ENCODE measurements at places on chromosomes 3 and 15.

DNA sequence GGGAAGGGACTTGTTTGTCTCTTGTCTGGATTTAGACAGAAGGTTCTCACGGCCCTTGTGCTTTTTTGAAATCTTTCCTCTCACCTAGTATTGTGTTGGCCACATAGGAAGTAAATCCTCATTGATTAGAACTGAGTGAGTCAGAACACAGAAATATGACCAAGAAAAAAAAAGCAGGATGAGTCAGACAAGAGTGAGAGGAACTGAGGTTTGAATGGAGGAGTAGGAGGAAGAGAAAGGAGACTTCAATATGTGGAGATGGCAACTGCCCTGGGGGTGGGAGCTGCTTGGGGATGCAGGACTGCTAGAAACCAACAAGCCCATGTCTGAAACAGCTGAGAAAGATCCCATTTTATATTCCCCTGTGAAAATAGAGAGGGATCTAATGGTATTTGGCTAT is 194.1 kb upstream of the ZBTB20 start:
- no peak for DNase-seq

DNA sequence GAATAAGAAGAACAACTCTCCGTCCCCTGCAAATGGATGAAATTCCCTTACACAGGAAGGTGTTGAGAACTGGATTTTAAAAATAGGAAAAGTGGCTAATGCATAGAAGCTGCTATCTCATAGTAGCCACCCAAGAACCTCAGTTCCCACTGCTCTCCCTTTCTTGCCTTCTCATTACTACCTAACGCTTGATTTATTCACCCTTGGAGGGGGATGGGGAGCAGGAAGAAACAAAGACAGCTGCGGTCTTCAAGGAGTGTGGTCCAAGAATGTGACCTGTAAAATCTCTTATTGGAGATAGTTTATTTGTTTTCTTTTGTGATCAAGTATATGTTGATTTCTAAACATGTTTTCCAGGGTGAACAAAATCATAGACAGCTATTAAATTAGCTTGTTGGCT is 274.1 kb upstream of the CTNNB1 start:
- no peak for DNase-seq

GRCh38 chr3:138469874-138470273 is 35.5 kb downstream of the ESYT3 start:
- no peak for DNase-seq

- no peak for DNase-seq
Observed at GRCh38 chr3:13519006-13519791, 29.7 kb upstream of the FBLN2 start.

GRCh38 chr3:51099794-51100535 is 285.1 kb upstream of the MANF start:
- peak; percentile 23 for DNase-seq

- no peak for DNase-seq
Observed at GRCh38 chr15:60975218-60975617, 253.9 kb downstream of the RORA start.

- DNase-seq = no peak
Observed at GRCh38 chr3:40016391-40016790, 207.0 kb downstream of the MYRIP start.

DNA sequence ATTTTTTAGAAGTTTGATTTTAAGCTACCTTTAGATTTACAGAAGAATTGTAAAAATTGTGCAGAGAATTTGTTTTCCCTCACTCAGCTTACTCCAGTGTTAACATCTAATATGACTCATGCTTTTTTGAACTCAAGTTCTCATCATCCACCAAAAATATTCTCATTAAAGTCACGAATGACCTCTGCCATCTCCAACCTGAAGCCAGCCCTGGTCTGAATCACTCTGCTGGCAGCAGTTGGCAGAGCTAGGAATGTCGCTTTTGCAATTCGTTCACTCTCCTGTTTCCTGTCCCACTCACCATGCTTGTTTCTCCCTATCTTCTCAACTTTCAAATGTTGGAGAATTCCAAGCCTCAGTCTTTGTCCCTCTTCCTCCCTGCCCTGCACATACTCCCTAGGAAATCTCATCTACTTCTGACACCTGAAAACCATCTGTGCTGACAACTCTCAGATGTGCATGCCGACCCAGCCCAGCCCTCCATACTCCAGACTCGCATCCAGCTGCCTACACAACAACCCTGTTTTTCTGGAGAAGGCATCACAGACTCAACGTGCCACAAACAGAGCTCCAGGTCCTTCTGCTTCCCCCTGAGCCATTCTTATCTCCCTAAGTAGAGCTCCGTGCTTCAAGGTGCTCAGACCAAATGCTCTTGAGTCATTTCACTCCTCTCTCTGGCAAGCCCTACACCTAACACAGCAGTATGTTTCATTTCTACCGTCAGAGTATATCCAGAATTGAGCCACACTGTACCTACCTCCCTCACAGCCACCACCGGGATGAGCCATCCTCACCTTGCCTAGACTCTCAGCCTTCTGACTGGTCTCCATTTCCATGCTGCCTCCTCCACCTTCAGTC is 24.9 kb downstream of the PRR23E start:
- no peak for DNase-seq

DNA sequence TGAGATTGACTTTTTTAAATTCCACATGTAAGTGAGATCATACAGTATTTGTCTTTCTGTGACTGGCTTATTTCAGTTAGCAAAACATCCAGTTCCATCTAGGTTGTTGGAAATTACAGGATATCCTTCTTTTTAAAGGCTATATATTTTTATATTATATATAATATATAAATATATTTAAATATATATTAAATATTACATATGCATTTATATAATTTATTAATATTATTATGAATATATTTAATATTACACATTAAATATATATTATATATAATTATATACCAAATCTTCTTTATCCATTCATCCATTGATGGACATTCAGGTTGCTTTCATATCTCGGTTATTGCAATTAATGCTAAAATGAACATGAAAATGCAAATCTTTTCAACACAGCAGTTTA is 49.9 kb downstream of the FAM227B start:
- DNase-seq = no peak

- no peak for DNase-seq
Observed at GRCh38 chr15:56383010-56383409, 17.8 kb downstream of the TEX9 start.

DNA sequence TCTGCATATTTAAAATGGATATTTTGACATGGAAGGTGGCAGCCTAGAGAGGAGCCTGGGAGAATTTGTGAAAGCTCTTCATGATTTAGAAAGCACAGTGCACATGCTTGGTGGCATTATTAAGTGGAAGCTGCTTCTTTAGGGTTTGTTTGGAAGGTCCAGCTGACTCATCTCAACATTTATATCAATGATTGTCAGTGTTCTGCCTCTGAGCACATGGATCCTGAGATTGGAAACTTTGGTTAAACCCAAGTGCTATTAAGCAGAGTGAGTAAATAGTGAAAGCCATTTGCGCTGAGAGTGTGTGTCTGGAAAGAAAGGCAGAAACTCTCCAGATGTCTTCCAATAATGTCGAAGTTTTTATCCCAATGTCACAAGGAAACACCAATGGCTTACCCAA is 7.4 kb downstream of the NOX5 start:
- DNase-seq = no peak

DNA sequence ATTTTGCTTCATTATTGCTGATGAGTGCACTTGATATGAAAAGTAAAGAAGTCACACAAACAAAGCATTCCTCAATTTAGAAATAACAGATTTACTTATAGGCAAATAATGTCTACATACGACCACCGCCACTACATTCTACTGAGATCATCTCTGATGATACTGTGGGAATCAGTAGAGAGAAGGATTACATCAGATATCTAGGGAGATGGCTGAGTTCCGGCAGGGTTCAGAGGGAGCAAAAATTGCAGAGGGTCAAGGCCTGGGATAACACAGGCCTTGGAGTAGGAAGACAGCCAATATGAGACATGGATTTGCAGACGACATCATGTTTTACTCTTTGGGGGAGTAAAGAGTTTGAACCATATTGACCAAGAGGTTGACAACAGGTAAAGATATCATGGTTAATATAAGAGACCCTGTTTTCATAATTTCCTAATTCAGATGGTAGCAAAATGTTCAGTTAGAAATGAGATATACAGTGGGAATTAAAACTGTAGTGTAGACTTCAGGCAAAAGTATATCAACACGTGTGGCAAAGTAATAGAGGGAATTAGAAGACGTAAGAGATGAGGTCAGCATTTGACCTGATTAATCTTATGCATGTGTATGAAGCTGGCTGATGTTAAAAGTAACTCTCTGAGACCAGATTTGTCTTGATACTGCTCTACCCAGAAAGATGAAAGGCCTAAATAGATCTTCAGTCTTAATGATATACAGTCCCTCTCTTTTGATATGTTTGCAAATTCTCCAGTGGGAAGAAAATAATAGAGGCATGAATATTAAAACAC is 15.6 kb downstream of the LSAMP start:
- DNase-seq = no peak

GRCh38 chr3:56720849-56721248 is 37.8 kb upstream of the TASOR start:
- DNase-seq = no peak

- DNase-seq = no peak
Observed at GRCh38 chr3:1540686-1541085, 447.9 kb downstream of the CNTN6 start.

DNA sequence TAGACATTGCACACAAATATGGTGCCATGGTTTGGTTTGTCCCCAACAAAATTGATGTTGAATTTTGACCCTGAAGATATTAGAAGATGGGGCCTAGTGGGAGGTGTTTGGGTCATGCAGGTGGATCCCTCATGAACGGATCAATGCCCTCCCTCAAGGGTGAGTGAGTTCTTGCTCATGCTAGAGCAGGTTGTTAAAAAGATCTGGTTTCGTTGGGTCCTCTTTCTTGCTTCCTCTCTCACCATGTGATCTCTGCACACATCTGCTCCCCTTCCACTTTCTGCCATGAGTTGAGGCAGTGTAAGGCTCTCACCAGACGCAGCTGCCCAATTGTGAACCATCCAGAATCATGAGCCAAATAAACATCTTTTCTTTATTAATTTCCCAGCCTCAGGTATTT is 87.8 kb upstream of the MDFIC2 start:
- no peak for DNase-seq

GRCh38 chr3:31592764-31593163 is 60.0 kb downstream of the STT3B start:
- DNase-seq = no peak

DNA sequence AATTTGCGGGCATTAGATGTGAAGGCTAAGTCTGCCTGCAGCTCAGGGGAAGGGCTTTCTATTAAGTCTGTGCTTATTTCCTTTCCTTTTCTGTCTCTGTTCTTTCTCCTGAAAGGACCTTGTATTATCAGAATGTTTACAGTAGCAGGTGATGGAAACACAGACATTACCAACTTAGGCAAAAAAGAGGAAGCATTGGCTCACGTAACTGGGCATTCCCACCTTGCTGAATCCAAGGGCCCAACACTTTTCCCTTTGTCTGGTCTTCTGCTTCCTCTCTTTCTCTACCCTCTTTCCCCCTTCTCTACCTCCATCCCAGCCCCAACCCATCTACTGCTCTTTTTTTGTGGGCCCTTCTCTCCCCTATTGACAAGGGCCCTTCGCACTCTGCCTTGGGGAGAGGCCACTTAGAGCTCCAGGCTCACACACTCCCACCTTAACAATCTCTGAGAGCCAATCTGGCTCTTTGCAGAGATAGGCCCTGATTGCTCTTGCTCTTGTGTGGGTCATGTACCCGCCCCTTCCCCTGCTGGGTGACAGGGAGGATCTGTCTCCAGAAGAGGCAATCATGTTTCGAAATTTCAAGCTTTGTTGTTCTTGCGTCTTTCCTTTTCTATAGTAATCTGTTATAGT is 35.0 kb downstream of the ACAA1 start:
- DNase-seq = no peak

GRCh38 chr3:124691599-124691998 is 38.7 kb upstream of the UMPS start:
- no peak for DNase-seq

DNA sequence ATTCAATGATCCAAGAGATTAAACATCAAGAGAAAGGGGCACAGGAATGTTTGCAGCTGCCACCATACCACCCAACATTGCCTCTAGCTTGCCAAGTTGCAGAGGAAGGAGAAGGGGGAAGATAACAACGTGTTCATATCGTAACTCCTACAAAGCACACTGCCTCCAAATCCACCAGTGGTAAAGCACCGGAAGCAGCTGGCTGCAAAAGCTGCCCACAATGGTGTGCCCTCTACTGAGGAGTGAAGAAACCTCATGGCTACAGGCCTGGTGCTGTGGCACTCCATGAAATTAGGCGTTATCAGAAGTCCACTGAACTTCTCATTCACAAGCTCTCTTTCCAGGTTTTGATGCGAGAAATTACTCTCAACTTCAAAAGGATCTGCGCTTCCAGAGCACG is 263.9 kb upstream of the STT3B start:
- no peak for DNase-seq

DNA sequence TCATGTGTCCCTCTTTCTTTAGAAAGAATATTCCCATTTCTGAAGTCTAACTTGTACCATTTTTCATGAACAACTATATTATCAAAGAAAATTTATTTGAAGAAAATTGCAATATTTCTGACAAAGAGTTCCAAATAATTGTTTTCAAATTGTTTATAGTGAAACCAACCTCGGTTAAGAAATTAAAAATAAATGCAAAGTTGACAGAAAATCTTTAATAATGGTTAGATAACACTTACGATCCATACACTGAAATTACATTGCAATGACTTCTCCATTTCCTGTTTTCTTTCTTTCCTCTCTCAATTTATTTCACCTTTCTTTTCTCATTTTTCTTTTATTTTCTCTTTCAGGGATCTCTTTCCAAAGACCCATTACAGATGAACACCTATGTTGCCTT is 125.1 kb downstream of the STAC start:
- no peak for DNase-seq

DNA sequence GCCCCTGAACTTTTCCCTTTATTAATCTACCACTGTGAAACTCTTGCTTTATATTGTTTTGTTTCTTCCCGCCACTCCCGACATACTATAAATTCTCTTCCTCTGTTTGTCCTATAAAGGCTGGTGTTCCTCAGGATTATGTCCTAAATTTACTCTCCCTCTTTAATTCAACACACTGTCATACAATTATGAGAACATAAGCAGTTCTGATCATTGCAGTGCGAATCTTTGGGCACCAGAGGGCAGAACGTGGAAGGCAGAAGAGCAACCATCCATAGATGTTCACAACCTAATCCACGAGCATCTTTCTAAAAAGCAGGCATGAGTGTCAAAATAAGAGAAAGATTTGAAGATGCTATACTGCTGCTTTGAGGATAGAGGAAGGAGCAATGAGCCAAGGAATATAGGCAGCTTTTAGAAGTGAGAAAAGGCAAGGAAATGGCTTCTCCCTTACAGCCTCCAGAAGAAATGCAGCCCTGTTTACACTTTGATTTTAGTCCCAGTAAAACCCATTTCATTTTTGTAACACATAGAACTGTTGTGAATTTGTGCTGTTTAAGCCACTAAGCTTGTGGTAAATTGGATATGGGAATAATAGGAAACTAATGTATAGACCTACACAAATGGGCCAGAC is 179.4 kb downstream of the GBE1 start:
- peak; percentile 5 for DNase-seq

- no peak for DNase-seq
Observed at GRCh38 chr15:67035886-67036285, 29.5 kb upstream of the SMAD3 start.

GRCh38 chr3:73499787-73500186 is 125.0 kb downstream of the PDZRN3 start:
- DNase-seq = no peak
